ENCODE measurements at places on chromosomes 2 and 18.

- DNase-seq, result no peak
These were observed 314.9 kb downstream of the AFF3 start for GRCh38 chr2:99827296-99827999.

DNA sequence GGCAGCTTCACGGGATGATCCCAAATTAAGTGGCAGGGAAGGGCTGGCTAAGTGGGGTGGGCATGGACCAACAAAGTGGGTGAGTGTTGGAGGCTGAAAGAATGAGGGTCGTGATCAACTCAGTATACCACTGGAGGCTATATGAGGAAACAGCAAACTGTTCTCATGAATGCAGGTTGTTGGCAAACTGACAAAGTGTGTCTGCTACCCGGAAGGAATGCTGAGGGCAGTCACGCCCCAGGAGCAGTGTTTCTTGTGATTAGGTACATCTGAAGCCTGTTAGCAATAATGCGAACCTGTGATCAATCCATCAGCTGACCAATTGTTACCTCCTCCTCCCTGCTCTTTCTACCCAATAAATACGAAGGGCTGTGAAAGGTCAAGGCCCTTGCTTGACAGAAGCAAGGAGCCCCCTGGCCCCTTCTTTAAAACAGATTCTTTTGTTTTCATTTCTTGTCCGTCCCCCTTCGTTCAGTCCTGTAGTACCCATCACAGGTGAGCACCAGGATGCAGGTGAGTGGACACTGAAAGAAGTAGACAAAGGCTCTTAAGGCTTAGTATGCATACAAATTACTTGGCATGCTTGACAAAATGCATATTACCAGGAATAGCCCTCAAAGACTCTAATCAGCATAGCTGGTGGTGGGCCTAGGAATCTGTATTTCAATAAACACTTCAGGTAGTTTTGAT lies 67.9 kb downstream of the LOXHD1 start:
- DNase-seq, result no peak

GRCh38 chr2:122077771-122078170 lies 322.3 kb downstream of the TSN start:
- DNase-seq, result no peak

DNA sequence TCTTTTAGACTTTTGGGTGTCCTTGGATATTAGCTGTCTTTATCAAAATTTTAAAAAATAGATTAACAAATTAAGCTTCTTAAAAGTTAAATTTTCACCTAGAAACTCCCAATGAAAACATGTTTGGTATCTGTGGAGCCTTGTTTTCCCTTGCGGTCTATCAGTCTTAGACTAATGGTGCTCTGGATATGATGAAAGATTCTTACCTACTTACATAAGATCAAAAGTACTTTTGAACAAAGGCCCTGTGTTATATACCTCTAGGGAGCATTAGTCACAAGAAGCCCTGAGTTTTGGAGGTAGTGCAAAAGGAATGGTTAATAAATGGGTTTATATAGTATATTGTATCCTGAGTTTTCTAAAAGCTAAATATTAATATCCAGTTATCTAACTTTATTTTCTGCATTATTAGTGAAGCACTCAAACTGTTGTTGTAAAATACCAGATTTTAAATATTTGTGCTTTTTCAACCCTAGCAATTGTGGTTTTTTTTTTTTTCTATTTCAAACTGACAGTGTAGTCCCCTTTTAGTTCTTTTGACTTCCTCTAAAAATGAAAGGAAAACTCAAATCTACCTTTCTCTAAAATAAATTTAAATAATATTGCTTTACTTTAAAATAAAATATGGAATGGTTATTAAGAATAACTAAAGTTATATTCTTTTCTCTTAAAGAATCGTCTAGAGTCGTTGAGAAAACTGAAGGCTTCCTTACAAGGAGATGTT lies 18.1 kb downstream of the NDC80 start:
- DNase-seq, result no peak

DNA sequence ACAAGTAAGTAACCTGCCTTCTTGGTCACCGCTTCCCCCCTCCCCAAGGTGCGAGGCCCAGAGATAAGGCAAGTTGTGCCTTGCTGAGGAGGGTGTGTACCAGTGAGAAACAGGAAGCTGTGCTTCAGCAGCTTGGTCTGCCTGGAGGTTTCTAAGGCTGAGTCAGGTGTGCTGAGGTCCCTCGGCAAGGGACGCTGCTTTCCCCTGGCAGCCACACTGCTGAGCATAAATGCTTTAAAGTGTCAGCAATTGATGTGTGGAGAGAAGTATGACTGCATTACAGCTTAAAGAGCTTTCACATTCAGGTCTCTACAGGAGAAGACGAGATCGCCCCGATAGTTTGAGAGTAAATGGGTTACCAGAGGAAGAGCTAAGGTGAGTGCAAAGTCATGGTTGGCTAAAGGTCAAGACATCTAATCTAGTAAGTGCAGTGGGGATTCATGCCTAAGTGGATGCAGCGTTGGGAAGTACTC lies 86.9 kb downstream of the LIMS1 start:
- no peak for DNase-seq

DNA sequence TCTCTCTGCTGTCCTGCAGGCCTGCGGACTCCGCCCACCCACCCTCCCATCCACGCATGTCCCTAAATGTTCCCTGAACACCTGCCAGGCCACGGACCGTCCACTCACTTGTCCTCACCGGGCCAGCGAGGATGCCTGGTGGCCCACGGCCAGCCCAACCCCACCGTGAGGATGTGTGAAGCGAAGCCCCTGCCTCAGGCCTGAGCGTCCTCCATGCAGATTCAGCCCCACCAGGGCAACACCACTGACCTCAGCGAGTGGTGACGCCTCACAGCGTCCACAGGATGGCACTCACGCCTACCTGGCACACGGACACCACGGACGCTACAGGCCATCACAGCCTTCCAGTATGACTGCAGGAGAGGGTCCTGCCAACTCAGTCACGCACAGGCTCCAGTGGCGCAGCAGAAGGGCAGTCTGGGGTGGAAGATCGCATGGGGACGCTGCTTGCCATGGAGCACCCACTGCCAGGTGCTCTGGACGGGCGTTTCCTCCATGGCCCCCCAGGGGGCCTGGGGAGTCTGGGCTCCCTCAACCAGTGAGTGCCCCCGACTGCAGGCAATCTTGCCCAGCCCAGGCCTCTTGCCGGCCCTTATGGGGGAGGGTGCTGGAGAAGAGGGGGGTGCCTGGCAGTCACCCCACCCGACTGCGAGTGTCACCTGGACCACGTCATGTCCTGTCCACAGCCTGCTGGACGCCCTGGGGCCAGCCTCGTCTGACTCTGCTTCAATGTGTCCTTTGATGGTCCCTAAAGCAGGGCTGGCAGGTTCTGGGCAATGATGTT lies 25.4 kb downstream of the HDAC4 start:
- DNase-seq, result no peak

GRCh38 chr2:221553333-221553732 lies 18.8 kb downstream of the EPHA4 start:
- no peak for DNase-seq

DNA sequence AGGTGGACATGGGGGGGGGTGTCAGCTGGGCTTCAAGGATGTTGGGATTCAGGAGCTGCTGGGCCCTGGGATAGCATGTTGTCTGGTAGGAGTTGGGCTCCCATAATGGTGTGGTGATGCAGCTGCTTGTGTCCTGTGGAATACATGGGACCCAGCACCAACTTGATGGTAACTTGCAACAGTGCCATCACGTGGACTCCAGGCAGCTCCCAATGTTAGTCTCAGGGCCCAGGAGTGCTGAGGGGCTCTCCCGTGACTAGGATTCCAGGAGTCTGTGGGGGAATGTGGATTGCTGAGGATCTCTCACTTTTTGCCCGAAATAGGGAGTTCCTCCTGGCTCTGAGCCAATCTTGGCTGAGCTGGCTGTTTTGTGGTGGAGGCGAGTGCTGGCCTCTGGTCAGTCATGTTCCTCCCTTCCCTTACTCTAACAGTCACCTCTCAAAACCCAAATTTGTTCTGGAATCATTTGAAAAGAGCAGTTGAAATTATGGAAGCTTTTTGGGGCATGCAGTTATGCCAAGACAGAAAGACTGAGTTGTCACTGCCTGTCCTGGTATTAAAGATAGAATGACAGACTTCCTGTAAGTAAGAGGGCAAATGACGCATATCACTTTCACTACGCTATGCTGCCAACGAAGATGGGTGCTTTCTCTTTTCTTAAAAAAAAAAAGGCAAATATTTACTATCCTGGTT lies 607.1 kb downstream of the ADCYAP1 start:
- DNase-seq, result no peak

GRCh38 chr2:122166820-122167219 lies 411.4 kb downstream of the TSN start:
- no peak for DNase-seq

GRCh38 chr2:69538872-69539548 lies 101.8 kb upstream of the NFU1 start:
- no peak for DNase-seq

Measured in epithelial cell of proximal tubule (primary cell).